Retina (tissue), 1 donor: ENCODE measurements at places on chromosomes 2 and 18.

- DNase-seq: no peak
Observed at GRCh38 chr2:43326101-43326825, 99.9 kb upstream of the ZFP36L2 start.

DNA sequence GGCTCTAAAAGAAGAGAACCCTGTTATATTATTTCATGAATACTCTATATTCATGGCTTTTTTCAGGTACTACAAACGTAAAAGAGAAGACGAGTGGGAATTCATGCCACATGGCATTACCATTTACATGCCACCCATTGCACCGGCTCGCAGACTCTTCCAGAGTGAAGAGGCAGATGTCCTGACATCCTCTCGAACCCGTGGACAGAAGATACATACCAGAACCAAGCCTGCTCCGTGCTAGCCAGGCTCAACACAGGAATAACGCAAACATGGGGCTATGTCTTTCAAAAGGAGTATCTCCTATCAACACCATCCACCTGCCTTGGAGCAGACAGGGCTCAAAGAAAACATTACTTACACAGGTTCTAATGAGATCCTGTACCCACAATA, 168.8 kb downstream of the THADA start:
- DNase-seq: no peak

- no peak for DNase-seq
Observed at GRCh38 chr2:145800151-145801091, 1280.5 kb upstream of the ZEB2 start.

DNA sequence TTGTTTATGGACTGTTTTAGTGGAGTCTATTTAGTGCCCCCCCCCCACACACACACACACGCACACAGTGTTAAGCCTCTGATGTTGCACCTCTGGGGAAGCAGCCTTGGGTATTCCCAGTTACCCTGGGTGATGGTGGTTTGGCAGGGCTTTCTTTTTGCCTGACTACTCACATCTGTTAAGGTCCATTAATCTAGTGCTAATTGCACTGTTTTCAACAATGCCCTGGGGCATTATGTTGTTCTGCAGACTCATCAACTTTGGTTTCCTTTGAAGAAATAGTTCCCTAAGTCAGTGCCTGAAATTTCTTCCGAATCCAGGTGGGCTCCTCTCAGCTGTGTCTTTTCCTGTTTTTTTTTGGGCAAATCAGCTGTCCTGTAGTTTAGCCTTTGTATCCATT, 34.7 kb downstream of the SPOPL start:
- peak; percentile 14 for DNase-seq

GRCh38 chr2:135845257-135845656, 8.3 kb upstream of the LCT start:
- DNase-seq: no peak

DNA sequence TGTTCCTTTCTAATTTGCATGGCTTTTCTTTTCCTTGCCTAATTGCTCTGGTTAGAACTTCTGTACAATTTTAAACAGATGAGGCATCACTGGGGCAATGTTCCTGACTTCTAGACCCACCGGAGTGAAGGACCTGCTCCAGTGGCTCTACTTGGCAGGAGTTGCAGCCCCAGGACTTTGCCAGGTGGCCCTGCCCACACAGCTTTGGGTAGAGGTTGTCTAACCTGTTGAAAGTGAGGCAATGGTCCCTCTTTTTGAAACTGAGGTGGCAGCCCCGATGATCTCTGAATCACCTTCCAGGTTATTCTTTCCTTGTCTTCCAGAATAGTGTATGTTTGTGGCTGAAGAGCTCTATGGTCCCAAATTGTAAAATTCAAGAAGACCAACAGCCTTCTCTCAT, 29.9 kb upstream of the ZNF512 start:
- no peak for DNase-seq

DNA sequence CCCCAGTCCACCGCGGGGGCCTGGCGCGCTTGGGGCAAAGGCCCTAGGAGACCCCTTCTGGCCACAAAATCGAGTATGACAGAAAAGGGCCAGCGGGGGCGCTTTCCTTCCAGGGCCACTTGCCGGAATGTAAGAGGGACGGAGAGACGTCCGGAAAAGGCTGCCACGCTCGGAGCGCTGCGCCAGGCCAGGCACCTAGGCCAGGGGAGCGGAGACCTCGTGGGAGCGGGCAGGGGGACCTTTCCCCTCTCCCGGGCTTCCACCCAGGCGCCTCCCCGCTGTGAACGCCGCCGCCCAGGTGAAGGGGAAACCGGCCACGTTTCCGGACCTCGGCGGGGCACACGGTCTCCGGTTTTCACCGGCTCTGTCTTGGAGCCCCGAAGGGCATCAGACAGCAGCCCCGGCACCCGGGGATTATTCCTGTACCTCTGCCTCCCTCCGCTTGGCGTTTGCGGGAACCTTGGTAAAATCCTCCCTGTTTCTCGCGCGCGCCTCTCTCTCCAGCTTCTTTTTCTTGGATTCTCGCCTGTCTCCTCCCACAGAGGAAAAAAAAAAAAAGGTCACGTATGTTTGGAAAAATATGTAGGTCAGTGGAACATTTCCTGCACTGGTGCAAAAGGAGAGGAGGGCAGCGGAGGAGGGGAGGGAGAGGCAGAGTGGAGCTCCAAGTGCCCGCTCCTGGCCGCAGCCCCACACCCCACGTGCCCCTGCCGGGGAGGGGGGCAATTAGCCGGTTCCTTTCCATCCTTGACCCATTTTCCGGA, 1.2 kb upstream of the NPAS2 start:
- peak; percentile 87 for DNase-seq

- DNase-seq: no peak
Observed at GRCh38 chr2:241855245-241855887, 3.3 kb downstream of the PDCD1 start.

- DNase-seq: no peak
Observed at GRCh38 chr2:120007851-120008250, 5.0 kb upstream of the EPB41L5 start.

DNA sequence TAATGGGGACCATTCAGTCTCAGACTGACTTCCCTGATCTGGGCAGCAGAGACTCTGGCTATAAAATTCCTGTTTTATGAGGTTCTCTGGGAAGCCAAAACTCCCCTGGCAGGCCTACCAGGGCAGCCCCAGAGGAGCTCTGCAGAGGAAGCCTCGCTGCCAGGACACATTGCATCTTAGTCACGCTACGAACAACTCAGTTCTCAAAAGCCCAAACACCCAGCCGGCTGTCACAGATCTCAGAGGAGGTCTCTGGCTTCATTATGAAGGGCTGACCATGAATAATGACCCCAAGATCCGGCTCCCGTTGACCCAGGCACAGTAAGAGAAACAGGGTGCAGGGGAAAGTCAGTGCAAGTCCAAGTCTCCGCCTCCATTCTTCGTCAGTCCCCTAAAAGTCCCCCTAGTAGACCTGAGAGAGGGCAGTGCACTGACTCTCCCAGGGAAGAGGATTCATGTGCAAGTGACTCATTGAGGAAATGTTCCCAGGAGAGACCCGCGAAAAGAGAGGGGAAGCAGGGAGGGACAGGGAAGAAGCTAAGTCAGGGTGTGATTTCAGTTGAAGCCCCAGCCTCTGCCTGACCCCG, 212.3 kb downstream of the CYP26B1 start:
- DNase-seq: peak; percentile 1

GRCh38 chr2:64675860-64676259, 22.1 kb upstream of the SERTAD2 start:
- no peak for DNase-seq
